Psoas muscle (tissue), 8 donors: ENCODE measurements at places on chromosomes 2 and 18.

- no peak for DNase-seq
Observed at GRCh38 chr2:176789751-176790150, 422.8 kb upstream of the HNRNPA3 start.

- DNase-seq, result no peak
Observed at GRCh38 chr2:41707790-41708451, 339.9 kb upstream of the PKDCC start.

- DNase-seq, result peak; percentile 16
Observed at GRCh38 chr18:48844271-48844670, 106.5 kb downstream of the SMAD7 start.

- no peak for DNase-seq
Observed at GRCh38 chr2:129483366-129483765, 496.1 kb upstream of the RAB6C start.

GRCh38 chr2:100317634-100318033, 4.7 kb downstream of the LONRF2 start:
- no peak for DNase-seq

GRCh38 chr18:13551841-13552733, 174.3 kb downstream of the FAM210A start:
- DNase-seq, result no peak

GRCh38 chr2:186980787-186981550, 132.0 kb upstream of the ZSWIM2 start:
- DNase-seq, result no peak

DNA sequence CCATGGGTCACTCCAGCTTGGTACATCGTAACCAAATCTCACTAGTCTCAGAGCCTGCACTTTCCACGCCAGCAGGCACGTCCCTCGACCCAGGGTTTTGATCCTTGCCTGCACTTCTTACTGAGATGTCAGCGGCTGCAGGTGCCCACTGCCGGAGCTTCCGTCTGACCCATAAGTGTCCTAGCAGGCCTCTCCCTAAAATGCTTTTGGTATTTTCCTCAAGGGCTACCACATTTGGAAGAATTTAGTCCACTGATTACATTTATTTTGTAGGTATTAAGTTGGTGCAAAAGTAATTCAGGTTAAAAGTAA, 175.0 kb upstream of the FBXO11 start:
- DNase-seq, result no peak

GRCh38 chr2:8676191-8676920, 5.5 kb upstream of the ID2 start:
- DNase-seq, result peak; percentile 88

GRCh38 chr18:69872661-69873060, 75.0 kb downstream of the CD226 start:
- DNase-seq, result no peak

- no peak for DNase-seq
Observed at GRCh38 chr18:37259711-37260110, 305.9 kb downstream of the CELF4 start.

DNA sequence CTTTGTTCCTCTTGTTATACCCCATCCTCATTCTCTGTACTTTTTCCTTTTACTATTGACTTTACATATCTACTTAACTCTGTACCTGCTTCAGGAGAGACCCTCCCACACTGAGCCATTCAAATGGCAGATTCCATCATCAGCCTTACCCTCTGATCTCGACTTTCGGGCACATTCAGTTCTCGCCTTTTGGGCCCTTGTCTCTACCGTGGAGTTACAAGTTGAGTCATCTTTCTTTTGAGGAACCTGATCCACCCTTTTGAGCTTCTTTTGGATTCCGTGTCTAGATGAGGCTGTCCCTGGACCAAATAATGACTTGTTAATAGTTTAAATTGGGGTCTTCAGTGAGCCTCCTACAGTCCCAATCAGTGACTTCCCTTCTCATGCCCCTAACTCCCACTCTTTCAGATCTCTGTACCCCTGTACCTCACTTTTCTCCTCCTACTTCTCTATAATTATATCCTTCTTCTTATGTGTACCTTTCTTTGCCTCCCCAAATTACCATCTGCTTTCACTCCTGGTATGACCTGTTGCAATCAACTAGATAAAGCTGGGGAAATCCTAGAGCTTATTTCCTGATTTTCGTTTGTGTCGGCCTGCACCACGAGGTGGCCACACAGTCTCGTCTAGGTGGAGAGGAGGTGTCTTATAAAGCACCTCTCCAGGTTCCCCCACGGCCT, 17.2 kb downstream of the SP110 start:
- DNase-seq, result no peak

- peak; percentile 64 for DNase-seq
Observed at GRCh38 chr2:217652761-217653639, 349.8 kb downstream of the TNS1 start.

- DNase-seq, result no peak
Observed at GRCh38 chr18:13810950-13811485, 12.9 kb upstream of the MC5R start.

GRCh38 chr2:212708355-212708754, 169.8 kb upstream of the ERBB4 start:
- DNase-seq, result no peak

GRCh38 chr18:22828171-22828570, 105.0 kb upstream of the RBBP8 start:
- no peak for DNase-seq

- no peak for DNase-seq
Observed at GRCh38 chr2:141806090-141806489, 324.7 kb downstream of the LRP1B start.

DNA sequence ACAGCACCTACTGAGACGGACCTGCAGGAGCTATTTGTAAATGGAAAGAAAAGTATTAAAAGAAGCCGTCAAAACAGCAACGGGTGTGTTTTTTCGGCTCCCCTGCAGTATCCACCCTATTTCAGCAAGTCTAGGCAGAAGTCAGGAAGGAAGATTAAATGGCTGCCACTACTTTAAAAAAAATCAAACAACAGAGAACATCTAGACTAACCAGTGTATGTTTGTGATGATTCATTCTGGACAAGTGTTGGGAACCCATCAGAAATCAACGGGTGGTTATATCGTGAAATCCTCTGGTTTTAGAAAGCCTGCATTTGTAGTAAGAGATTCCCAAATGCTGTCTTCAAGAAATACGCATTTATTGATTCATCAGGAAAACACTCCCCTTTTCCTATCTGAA, 9.0 kb downstream of the PMAIP1 start:
- DNase-seq, result no peak

- DNase-seq, result no peak
Observed at GRCh38 chr2:111100087-111100764, 20.5 kb upstream of the BCL2L11 start.
